Pancreas (tissue), 10 donors: ENCODE measurements at places on chromosomes 2 and 18.

DNA sequence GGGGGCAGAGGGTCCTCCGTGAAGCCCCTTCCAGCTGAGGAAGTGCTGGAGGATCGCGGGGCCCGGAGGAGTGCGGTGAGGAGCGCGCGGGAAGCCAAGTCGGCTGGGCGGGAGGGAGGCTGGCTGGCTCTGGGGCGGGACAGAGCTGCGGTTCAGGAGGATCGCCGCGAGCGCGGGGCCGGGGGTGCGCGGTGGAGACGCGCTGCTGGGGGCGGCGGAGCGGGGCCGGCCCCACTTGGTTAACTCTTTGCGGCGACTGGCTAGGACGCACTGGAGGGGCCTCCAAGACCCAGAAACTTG is 464 bp downstream of the CYBRD1 start:
- DNase-seq, result peak; percentile 72

DNA sequence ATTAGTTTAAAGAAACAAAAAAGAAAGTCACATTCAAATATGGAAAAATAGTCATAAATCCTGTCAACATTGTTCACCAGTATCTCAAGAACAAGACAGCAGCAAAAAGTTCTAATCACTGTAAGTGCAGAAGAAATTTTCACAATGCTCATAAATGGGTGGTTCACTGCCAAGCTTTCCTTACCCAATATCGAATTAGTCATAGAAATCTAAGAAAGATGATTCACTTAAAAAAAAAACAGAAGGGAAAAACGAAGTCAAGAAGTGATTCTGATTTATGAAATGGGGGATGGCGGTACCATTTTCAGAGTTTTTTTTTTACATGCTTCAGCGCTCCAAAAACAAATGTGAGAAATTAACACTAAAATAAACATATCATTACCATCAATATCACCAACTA is 156.7 kb downstream of the EXOC6B start:
- DNase-seq, result no peak

GRCh38 chr18:12361770-12362378 is 15.2 kb downstream of the AFG3L2 start:
- no peak for DNase-seq

DNA sequence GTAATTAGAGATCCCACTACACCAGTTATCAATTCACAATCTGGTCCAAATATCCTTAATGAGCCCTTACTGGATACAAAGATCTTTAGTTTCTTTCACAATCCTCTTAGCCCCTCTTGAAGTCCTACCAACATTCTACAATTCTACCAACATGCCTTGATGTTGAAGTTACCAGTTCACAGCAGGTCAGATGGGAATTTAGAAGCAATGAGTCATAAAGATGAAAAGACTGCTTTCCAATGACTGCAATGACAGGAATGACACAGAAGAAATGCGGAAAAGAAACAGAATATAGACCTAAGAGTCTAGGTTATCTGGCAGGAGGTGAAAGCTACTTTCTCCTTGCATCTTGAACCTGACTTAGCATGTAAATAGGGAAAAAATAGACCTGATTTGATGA is 24.5 kb downstream of the RTTN start:
- no peak for DNase-seq

DNA sequence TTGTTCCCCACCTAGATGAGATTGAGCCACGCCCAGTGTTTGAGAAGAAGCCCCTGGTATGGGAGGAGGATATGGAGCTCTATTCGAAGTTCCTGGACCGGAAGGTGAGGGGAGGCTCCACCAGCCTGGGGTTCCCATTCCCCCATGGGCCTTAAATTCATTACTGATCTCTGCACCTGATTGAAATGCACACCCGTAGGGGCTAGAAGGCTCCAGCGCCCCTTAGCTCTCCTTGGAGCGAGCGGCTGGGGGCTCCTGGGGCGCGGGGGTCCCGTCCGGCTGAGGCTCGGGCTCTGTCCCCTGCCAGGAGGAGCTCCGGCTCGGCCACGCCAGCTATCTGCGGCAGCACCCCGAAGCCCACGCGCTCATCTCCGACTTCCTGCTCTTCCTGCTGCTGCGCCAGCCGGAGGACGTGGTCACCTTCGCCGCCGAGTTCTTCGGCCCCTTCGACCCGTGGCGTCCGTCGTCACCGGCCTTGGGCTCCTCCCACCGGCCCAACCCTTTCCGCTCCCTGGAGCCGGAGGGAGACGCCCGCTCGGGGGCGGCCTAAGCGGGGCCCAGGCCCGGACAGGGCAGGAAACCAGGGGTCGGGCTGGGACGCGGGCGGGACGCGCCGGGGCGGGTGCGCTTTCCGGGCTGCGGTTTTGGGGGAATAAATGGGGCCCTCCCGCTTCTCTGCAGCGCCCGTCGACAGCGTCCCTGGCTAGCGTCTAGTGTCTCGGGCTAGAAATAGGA is 10.9 kb downstream of the CATIP start:
- peak; percentile 83 for DNase-seq

- peak; percentile 91 for DNase-seq
Observed at GRCh38 chr18:77131652-77132368, 773 bp downstream of the MBP start.

- DNase-seq, result no peak
Observed at GRCh38 chr2:55970500-55970899, 46.9 kb upstream of the EFEMP1 start.

GRCh38 chr2:124647663-124648062 is 622.6 kb downstream of the CNTNAP5 start:
- no peak for DNase-seq

DNA sequence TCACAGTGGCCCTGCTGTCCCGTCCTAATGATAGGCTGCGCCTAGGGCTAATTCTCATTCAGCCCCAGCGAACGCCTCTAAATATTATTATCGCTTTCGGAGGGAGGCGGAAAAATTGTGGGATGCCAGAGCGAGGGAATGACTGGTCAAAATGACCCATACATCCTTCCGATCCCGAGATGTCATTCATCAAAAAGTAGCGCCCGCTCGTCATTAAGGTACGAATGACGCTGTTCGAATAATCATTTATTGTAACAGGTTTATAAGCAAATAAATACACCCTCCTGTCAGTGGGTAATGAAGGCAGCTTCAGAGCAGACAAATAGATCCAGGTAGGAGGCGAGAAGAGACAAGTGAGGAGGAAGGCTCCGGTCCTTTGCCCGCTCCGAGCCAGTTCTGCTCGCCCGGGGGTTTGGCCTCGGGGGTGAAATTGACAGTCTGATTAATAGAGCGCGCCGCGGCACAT is at the start of gene EVX2:
Gene EVX2, minus strand, starts transcription at position 167 of the 466 bp plus-strand sequence. CDS start 186 bp downstream, outside the sequence.
- DNase-seq, result no peak

DNA sequence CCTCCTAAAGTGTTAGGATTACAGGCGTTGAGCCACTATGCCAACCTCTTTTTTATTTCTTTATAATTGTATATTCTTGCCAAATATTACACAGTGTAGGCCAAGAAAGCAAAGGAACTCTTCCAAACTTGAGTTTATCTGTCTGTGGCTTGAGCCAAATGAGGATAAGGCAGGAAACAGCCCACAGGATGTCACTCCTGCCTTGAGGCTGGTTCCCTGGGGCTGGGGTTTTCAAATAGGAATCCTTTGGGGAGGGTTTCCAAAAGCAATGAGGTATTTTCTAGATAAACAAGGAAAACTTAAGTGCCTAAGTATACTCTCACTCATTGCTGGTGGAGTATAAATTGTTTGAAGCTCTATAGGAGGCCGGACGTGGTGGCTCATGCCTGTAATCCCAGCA is 56.4 kb downstream of the ADCY3 start:
- DNase-seq, result no peak

- DNase-seq, result no peak
Observed at GRCh38 chr2:230759481-230760167, 47.0 kb downstream of the CAB39 start.

- no peak for DNase-seq
Observed at GRCh38 chr2:83459456-83459855, 999.6 kb downstream of the SUCLG1 start.

- no peak for DNase-seq
Observed at GRCh38 chr2:177771191-177771590, 301.4 kb downstream of the PDE11A start.

- DNase-seq, result no peak
Observed at GRCh38 chr2:151239624-151240023, 22.0 kb downstream of the RBM43 start.

GRCh38 chr2:44833171-44834069 is 108.1 kb upstream of the SIX3 start:
- DNase-seq, result no peak

GRCh38 chr2:111035830-111036441 is 84.8 kb upstream of the BCL2L11 start:
- no peak for DNase-seq

GRCh38 chr18:23331091-23331920 is 121.8 kb upstream of the RIOK3 start:
- DNase-seq, result peak; percentile 42

DNA sequence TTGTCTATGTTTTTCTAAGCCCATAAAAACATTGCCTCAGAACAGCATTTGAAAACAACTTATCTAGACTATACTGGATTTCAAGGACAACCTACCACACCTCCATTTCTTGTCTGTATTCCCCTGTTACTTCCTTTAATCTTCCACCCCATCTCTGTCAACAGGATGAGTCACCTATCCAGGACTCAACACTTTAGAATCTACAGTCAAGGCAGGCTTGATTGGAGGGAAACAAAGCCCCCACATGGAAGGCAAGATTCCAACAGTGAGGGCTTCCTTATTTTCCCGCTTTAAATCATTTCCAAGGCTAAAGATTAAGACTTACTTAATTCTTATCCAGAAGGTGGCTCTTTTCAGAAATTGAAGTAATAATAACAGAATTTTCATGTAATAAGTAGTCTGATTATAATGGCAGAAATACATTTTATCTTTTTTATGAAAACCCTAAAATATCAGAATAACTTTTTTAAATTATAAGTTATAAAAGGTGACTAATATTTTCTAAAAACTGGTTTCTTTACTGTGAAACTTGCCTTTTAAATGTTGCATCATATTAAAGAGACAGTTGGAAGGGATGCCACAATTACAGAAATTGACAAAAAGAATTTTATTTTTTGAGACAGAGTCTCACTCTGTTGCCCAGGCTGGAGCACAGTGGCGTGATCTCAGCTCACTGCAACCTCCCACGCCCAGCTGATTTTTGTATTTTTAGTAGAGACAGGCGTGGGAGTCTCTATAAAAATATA is 138.7 kb upstream of the CCDC150 start:
- DNase-seq, result no peak

DNA sequence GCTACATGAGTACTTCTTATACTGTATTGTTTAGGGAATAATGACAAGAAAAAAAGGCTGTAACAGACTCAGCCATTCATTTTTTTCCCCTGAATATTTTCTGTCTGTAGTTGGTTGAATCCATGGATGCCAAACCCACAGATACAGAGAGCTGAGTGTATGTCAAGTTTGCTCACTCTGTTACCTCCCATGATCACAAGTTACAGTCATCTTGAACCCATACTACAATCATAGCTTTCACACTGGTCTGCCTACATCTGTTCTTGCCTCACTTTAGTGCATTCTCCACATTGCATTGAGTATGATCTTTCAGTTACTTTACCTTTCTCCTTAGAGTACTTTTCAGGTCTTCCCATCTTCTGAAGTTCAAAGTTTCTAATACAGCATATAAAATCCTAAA is 94.0 kb downstream of the BIRC6 start:
- no peak for DNase-seq

DNA sequence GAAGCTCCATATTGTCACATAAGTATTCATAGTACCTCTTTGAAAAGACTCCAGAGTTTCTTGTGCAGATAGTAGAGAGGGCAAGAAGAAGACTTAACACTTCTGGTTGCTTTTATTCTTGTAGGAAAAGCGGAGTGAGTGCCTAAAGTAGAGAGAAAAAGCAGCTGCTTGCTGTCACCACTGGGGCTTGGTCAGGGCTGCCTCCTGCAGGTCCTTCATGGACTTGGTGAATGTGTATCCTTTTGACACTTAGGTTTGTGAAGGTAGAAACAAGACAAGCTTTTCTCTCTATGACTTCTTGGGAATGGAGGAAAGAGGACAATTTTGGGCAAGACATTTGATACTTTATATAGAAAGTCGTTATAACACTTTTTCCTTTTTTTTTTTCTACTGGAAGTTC is 312.8 kb upstream of the FANCL start:
- DNase-seq, result no peak

DNA sequence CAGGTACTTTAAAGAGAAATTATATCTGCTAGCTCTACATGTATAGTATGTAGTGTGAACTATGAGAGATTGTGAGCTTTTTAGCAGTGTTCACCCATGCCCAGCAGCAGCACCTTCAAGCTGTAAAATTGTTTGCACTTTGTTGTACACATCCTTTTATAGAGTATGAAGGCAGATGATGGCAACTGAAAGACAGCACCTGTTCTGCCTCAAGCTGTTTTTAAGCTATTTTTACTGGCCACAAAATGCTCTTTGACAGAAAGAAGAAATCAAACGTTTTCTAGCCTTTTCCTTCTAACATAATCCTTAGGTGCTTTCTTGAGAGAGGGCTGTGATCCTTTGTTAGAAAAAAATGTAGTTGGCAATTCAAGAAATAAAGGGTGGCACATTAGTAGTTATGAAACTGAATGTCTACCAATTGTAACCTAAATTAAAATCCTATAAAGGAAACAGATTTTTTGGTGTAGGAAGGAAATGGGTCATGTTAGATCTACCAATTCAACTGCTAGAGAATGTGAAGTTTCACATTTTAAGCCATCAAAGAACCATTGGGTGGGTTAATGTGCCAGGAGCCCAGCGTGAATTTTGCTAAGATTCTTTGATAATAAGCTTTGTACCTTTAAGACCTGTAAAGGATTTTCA is 59.5 kb downstream of the R3HDM1 start:
- DNase-seq, result no peak

- DNase-seq, result no peak
Observed at GRCh38 chr2:174518395-174518794, 31.6 kb upstream of the GPR155 start.

DNA sequence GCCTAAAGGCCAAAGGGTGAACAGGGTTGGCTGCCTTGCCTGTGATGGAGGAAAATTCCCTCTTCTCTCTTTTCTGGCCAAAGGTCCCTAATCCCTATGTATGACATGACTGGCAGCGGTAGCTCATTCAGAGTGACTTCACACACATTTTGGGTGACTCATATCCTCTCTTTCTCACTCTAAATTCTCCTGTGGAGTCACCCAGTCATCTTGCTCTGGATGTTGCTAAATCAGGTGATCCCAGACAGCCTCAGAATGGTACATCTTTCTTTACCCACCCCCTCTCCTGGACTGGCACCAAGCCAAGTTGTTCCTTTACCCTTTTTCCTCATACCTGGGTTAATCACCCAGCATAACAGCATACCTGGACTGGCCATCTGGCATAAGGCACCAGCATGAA is 77.2 kb downstream of the NEURL3 start:
- DNase-seq, result no peak

- DNase-seq, result no peak
Observed at GRCh38 chr2:106536490-106536889, 49.3 kb downstream of the CD8B2 start.

GRCh38 chr2:85259101-85259590 is 68.6 kb downstream of the TGOLN2 start:
- no peak for DNase-seq

- no peak for DNase-seq
Observed at GRCh38 chr18:12990123-12990475, 1.1 kb upstream of the CEP192 start.

GRCh38 chr2:120499784-120500495 is 154.0 kb downstream of the INHBB start:
- peak; percentile 43 for DNase-seq
